ENCODE measurements at places on chromosomes 13 and 19. TPM values are rescaled to one million over a fixed set of nuclear protein-coding genes. Genes with fewer than 3 reads are reported as not detected.

GRCh38 chr19:1754636-1755466, 1.5 kb downstream of the ONECUT3 start:
- DNase-seq: no peak

- DNase-seq: no peak
Observed at GRCh38 chr13:50387051-50387581, 371.9 kb downstream of the KCNRG start.

DNA sequence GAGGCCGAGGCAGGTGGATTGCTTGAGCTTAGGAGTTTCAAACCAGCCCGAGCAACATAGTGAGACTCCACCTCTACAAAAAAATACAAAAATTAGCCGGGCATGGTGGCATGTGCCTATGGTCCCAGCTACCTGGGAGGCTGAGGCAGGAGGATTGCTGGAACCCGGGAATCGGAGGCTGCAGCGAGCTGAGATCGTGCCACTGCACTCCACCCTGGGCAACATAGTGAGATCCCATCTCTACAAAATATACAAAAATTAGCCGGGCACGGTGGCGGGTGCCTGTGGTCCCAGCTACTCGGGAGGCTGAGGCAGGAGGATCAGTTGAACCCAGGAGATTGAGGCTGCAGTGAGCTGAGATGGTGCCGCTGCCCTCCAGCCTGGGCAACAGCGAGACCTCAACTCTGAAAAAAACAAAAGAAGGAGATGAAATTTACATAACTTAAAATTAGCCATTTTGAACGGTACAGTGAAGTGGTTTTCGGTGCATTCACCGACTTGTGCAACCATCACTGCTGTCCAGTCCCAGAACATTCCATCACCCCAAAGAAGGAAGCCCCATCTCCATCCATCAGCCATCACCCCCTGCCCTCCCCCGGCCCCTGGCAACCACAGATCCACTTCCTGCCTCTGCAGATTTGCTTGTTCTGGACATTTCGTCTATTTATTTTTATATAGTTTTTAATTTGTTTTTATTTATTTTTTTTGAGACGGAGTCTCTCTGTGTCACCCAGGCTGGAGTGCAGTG, 1.6 kb upstream of the AZU1 start:
- DNase-seq: no peak

GRCh38 chr13:42997381-42997780, 5.3 kb upstream of the EPSTI1 start:
- DNase-seq: no peak

DNA sequence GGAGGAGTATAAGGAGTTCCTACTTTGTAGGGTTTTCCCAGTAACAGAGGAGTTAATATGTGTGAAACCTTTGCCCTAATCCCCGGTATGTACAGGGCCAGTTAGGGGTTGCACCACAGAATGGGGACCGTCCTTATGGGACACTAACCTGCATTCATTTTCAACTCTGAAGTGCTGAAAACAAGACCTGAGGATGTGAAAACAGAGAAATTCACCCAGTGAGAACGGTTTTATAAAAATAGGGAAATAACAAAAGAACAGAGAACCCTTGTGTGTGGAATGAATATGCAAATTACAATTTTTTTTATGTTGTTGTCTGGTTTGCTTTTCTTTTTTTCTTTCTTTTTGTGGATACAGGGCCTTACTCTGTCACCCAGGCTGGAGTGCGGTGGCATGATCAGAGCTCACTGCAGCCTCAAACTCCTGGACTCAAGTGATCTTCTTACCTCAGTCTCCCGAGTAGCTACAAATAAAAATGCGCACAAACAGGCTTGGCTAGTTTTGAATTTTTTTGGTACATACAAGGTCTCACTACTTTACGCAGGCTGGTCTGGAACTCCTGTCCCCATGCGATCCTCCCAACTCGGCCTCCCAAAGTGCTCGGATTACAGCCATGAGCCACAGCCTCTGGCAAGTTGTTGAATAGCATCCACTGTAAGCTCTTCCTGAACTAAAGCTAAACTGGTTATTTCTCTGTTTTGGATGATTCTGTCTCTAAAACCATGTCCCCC, 10.6 kb downstream of the CLC start:
- DNase-seq: no peak

DNA sequence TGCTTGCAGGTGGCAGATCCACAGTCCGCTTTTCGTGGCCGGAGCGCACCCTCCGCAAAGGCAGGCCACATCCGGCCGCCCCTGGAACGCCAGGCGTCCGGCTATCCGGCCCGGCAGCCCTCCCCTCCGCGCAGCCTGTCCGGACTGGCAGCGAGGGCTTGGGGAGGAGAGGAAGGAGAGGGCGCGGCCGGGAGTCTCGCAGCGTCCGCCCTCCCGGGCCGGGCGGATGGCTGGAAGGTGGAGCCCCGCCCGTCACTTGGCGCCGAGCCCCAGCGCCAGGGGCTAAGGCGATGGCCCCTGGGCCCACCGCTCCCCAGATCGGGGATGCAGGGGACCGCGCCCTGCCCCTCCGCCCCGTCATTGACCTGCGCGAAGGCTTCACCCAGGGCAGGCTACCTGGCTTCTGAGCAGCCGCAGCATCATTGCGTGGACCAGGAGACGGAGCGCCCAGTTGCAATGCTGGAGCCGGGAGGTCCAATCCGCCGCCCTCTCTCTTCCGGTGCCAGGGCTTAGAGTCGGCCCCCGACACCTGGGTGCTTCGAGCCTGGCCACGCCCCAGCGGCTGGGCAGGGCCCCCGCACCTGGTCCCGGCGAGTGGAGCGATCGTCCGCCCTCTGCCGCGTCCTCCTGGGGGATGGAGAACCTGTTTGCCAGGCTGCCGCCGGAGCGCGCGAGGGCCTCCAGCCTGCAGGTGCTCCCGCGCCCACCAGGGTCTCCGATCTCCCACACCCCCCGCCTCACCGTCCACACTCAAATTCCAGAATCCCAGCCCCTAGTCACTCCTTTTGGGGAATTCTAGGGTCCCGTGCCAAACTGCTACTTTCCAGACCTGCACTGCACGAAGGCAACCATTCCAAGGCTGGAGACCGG, at the start of gene FUT1:
Gene FUT1 (minus strand): TSS at position 146 of the 870 bp plus-strand sequence. CDS start 1,360 bp downstream, outside the sequence.
- peak; percentile 48 for DNase-seq

- DNase-seq: no peak
Observed at GRCh38 chr13:73519396-73520116, 460.8 kb downstream of the KLF5 start.

DNA sequence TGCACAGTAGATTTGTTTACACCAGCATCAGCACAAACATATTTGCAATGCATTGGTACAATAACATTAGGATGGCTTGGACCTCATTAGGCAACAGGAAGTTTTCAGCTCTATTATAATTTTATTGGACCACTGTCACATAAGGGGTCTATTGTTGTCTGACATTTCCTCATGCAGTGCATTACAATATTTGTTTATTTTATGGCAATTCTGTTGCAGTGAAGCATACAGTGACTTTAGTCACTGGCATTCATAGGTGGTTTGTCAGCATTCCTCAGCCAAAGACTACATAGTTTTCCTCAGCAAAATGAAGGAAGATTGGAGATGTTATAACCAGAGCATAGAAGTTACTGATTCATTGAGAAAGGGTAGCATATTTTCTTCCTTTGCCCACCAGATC, 1732.9 kb downstream of the PCDH9 start:
- DNase-seq: no peak

DNA sequence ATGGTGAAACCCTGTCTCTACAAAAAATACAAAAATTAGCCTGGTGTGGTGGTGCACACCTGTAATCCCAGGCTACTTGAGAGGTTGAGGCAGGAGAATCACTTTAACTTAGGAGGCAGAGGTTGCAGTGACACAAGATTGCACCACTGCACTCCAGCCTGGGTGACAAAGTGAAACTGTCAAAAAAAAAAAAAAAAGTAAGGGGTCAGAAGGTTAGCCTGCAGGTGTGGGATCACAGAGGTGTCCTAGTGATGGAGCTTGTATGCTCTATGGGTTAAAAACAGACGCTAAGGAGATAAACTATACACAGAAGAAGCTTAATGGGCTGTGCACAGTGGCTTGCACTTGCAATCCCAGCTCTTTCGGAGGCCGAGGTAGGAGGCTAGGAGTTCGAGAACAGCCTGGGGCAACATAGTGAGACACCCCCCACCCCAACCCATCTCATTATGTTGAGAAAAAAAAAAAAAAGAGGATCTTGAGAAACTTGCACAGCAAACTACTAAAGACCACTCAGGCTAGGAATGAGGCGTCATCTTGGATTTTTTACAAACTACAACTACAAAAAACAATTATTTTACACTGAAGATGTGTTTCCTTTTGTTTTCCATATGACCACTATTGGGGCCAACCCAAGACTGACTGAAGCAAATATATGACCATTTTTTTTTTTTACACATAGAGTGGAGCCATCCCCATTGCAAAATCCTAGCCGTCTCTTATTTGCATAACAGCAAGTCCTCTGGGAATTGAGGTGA, 7.9 kb downstream of the FOSB start:
- no peak for DNase-seq

IGFL1 gene
- polyA plus RNA-seq: 86.6 TPM

FFAR3 gene
- polyA plus RNA-seq: not detected

GRCh38 chr13:113863524-113864272, at the start of gene GAS6:
Gene GAS6 (minus strand): TSS chr13:113864076. CDS start chr13:113863920, 156 bp downstream.
- DNase-seq: no peak

ZNF146 gene
- polyA plus RNA-seq: 45.5 TPM

GRCh38 chr13:99704390-99704789, 203.1 kb downstream of the TM9SF2 start:
- DNase-seq: no peak

GRCh38 chr13:99172951-99173350, 27.7 kb upstream of the UBAC2 start:
- DNase-seq: no peak

GNG14 gene
- not detected for polyA plus RNA-seq

GRCh38 chr19:10864538-10864899, 6.8 kb upstream of the CARM1 start:
- no peak for DNase-seq

DNA sequence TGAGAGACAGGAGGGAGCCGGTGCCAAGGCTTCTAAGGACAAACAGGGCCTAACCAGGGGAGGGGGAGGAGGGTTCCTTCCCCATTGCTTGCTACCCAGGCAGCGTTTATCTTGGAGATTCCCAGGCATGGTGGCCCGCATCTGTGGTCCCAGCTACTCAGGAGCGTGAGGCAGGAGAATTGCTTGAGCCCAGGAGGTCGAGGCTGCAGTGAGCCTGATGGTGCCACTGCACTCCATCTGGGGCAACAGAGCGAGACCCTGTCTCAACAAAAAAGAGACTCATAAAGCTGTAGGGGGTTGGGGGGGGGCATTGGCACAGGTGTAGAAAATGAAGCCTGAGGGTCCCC, 11.4 kb downstream of the TIMM13 start:
- DNase-seq: no peak

DNA sequence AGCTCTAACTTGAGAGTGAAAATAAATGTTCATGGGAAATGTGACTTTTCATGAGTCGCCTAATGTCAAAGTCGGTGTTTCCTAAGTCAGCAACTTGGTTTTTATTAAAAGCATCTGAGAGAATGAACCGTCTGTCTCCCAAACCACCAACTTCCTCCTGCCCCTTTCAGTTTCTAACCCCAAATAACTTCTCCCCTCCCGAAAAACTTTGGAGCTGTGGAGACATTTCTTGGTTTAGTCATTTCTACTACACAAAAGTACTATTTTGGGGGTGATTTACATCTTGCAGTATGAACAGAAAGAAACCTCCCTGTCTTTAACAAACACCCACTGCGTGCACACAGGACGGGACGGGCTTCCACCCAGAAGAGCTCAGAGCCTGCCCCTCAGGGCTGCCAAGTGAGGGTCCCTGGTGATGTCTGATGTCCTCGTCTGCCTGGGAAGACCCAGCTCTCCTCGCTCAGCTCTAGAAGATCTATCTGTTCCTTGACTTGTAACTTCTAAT, 65.0 kb downstream of the RASA3 start:
- no peak for DNase-seq

- no peak for DNase-seq
Observed at GRCh38 chr19:53396525-53396868, 1.5 kb downstream of the ZNF765 start.

Data from keratinocyte (primary cell).